ENCODE measurements at places on chromosomes 2 and 18.

DNA sequence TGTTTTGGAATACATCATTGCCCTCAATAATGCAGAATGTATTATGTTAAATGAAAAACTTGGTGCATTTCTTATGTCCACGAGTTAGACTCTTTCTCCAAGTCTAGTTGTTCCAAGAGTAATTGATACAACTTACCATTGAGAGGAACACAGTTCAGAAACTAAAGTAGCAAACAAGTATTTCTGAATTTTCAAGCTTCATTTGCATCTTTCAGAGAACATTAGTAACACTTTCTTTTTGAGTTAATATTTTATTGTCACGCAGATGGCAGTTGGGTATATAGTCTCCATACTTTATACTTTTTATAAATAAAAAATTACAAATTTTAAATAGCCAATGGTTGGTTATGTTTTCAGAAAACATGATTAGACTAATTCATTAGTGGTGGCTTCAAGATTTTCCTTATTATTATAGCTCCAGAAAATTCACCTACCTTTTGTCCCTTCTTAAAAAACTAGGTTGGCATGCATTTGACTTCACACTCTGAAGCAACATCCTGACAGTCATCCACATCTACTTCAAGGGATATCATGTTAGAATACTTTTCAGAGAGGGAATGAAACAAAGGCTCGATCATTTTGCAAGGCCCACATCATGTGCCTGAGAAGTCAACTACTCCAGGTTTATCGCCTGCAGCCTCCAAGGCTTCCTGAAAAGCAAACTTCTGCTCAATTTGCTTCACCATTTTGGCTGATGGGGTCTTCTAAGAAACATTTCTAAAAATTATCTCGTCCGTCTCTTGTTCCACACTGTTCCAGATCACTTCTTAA is 29.9 kb downstream of the LYPD6B start:
- no peak for DNase-seq

DNA sequence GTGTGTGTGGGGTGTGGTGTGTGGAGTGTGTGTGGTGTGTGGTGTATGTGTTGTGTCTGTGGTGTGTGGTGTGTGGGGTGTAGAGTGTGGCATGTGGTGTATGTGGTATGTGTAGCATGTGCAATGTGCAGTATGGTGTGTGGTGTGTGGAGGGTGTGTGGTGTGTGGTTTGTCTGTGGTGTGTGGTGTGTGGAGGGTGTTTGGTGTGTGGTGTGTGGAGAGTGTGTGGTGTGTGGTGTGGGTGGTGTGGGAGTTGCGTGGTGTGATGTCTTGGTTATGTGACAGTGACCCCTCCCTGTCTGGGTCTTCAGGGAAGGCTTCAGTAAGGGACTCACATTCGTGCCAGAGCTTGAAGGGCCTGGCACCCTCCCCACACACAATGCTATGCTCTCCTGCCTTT is 718.2 kb upstream of the SOX11 start:
- no peak for DNase-seq

DNA sequence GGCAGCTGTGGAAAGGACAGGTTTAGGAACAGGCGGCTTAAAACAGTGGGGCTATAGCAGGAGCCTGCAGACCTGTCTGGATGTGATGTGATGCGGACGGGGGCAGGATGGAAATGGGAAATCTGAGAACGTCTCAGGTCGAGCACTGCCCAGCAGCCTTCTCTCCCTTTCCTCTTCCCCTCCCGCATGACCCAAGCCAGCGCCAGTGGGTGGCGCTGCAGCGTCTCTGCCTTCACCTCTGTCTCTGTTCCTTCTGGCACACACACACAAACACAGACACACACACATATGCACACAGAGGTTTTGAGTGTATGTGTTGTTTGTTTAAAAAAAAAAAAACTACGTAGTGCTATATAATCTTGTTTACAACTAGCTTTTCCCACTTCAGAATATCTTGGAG is 82.0 kb upstream of the SLC66A3 start:
- DNase-seq = no peak

DNA sequence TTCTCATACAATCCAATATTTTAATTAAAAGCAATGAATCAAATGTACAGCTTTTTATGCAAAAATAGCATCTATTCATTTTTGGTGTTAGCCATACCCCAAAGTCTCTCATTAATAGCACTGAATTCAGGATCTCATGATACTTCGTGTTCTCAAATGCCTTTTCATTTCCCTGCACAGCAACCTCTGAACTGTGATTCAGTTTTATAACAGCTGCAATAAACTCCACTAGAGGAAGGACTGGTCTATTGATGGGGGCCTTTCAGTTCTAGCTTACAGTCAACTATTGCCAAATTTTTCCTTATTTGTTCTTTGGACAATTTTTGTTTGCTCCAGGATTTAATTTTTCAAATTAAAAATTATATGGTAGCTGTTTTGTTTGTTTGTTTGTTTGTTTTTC is 4.8 kb upstream of the TMEM87B start:
- no peak for DNase-seq

- DNase-seq = peak; percentile 60
Measured at GRCh38 chr18:50679656-50680055, 119.8 kb downstream of the MAPK4 start.

- no peak for DNase-seq
Measured at GRCh38 chr2:206274434-206275311, at the start of gene ZDBF2. Gene ZDBF2 (plus strand): TSS chr2:206274663. CDS start chr2:206281850, 7,187 bp downstream.

DNA sequence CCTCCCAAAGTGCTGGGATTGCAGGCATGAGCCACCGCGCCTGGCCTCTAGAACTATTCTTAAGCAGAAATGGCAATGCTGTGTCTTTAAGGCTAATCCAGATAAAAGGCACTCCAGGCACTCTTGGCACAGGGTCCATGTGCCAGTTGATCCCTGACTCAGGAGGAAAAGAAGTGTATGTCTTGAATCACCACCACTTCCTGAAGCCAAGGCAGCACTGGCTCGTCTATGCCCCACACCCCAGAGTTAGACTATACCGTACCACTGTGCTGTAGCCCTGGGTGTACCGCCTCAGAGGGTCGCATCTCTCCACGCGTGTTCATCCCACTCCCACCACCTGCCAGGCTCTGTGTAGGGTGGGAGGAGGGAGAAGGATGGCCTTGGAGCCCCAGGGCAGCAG is 9.0 kb downstream of the TNFRSF11A start:
- DNase-seq = no peak

DNA sequence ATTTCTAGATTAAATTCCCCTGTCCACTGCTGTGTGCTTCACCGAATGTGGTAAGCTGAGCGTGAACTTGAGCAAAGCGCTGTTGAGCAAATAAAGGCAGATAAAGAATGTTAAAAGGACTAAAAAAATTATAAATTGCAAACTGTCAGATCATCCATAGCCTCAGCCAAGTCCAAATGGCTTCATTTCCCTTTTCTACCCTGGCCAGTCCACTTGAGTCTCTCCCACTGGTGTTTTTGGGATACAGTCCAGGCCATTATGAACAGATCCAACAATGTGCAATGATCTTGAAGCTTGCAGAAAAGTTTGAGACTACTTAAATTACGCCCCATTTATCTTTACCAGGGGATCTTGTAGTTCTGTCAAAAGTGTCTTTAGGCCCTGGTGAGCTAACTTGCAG is 254.6 kb upstream of the PIK3C3 start:
- no peak for DNase-seq

All from cardiac septum (tissue), 1 donor.